Bone marrow (tissue), 2 donors: ENCODE measurements at places on chromosomes 2 and 18.

GRCh38 chr2:229350117-229350805, 79.2 kb upstream of the PID1 start:
- DNase-seq, result no peak

DNA sequence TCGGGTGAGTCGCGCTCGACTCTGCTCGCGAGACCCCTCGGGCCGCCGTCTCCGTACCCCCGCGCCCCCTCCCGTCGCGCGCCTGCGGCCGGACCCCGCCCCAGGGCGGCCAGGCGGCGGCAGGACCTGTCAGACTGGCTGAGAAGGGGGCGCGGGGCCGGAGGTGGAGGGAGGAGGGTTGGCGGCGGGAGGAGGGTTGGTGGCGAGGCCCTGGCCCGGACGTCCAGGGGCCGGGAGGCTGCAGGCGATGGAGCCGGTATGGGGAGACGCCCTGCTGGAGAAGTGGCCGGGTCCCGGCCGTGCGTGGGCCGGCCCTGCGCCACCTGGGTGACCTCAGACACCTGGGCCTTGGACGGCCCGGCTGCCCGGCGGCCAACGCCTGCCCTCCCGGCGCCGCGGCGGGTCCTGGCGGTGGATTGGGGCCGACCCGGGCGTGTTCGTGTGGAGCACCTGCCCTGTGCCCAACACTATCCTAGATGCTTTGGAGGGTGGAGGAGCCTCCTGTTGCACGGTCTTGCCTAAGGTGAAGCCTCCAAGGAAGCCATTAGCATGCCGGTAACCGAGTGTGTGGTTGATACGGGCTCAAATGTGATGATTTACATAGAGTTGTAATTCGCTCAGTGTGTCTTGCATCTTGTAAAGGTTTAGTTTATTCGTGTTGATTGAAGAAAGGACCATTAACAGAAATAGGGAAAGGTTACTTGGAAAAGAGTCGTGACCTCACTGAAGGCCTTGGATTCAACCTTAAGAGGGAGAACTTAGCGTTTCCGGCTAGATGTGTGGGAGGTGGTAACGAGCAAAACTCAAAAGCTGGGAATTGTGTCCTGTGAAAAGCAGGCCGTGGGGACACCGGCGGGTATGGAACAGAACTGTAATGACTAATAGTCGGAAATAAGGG, 550 bp downstream of the MYL12B start:
- no peak for DNase-seq

DNA sequence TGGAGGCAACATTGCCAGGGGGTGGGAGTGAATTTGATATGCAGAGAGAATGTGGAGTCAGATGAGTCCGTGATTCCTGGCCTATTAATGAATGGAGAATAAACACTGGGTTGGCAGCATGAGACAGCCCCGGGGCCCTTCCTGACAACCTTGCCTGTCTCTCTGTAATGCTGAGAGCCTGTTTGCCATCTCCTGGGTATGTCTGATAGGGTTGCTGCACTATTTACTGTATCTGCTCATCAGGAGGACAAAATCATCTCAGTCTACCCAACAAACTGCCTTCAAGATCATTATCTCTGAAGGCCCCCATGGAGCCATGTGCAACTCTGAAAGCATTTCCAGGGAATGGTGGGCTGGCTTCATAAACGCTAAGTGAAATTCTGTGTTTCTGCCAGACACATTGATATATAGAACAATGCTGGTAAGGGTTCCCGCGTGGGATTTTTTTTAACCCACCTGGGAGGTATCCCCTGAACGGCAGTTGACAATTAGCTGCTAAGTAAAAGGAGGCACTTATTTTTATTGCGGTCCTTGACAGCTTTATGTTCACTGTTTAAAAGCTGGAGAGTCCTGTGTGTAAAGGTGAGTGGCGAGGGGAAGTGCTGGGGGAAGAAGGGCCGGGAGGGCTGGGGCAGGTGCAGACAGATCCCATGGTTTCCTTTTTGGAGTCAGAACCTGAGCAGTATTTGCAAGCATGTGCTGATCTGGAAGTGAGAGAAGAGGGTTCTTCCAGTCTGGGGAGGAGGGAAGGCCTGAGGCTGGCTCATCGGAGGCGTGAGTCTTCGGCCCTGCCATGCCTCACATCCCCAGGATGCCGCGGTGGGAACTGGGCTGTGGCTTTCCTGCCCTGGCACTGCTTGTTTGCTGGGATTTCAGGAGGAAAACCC, 64.8 kb downstream of the ARHGAP25 start:
- DNase-seq, result no peak

GRCh38 chr2:53944542-53944941, 26.3 kb downstream of the PSME4 start:
- no peak for DNase-seq

GRCh38 chr18:66972681-66973080, 368.8 kb upstream of the CDH19 start:
- no peak for DNase-seq

- DNase-seq, result no peak
Observed at GRCh38 chr2:47274054-47274782, 119.1 kb upstream of the STPG4 start.

DNA sequence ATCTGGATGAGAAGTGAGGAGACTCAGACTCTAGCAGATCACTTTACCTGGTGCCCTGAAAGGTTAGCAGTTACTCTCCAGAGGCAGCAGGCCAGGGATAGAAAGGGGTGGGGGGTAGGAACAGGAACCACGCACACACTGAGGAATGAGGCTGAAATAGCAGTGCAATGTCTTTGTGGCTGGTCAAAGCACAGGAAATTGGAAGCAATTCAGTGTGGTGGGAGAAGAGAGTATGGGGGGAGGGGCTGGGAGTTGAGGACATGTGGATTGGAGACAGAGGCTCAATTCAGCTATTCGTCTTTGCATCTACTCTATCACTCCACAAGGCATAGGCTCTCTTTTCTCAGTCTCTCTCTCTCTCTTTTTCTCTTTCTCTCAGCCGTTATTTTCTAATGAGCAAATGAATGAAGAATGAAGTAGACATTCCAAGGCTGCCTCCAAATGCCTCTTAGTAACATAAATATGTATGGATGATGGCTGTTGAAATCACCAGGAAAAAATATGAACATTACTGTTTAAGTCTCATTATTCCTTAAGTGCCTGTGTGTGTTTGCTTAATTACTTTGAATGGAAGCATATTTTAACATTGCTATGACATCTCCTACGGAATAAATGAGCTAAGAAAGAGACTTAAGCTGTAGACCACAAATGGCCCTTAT, 979.4 kb downstream of the TSN start:
- no peak for DNase-seq

GRCh38 chr18:45652303-45653080, 37.2 kb downstream of the SLC14A2 start:
- DNase-seq, result no peak

DNA sequence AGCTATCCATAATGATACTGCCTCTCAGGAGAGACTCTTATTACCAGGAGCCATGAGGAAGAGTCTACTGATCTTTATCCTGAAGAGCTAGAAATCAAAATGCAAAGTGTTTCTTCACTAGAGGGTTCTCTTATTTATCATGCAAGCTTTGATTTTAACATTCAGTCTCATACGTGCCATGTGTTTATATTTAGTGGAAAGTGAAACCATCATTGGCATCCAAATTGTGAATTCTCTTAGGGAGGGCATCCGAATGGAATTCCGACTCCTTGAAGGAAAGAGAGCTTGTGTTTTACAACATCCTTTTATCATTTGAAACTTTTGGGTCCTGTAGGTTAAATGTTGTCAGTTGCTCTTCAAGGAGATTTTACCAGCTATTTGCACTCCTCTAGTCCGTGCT, 170.4 kb upstream of the SESTD1 start:
- DNase-seq, result no peak

DNA sequence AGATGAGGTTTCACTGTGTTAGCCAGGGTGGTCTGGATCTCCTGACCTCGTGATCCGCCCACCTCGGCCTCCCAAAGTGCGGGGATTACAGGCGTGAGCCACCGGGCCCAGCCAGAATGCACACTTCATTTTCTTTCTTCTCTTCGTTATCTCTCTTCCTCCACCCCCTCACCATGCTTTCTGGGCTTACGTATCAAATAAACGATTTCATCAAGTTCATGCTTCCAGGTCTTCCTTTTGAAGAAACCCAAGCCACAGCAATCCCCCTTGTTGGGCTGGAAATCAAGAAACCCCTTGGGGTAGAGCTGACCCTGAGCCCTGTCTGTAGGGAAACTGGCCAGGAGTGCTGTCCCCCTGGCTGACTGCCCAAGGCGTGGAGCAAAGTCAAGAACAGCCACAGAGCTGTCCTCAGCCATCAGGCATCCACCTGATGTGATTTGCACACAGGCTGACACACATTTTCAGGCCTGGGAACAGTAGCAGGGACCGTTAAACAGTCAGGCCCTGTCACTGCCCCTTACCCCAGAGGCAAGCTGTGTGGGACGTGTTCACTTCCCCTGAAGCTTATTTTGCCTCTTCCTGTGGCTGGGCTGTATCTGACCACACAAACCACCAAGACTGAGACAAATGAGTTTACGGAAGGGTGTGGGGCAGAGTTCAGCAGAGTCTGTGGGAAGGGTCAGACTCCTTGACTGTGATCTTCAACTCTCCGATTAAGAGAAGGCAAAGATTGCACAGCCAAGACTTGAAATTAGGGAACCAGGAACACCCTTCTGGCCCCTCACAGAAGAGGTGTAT, 15.1 kb upstream of the NMUR1 start:
- DNase-seq, result peak; percentile 50

DNA sequence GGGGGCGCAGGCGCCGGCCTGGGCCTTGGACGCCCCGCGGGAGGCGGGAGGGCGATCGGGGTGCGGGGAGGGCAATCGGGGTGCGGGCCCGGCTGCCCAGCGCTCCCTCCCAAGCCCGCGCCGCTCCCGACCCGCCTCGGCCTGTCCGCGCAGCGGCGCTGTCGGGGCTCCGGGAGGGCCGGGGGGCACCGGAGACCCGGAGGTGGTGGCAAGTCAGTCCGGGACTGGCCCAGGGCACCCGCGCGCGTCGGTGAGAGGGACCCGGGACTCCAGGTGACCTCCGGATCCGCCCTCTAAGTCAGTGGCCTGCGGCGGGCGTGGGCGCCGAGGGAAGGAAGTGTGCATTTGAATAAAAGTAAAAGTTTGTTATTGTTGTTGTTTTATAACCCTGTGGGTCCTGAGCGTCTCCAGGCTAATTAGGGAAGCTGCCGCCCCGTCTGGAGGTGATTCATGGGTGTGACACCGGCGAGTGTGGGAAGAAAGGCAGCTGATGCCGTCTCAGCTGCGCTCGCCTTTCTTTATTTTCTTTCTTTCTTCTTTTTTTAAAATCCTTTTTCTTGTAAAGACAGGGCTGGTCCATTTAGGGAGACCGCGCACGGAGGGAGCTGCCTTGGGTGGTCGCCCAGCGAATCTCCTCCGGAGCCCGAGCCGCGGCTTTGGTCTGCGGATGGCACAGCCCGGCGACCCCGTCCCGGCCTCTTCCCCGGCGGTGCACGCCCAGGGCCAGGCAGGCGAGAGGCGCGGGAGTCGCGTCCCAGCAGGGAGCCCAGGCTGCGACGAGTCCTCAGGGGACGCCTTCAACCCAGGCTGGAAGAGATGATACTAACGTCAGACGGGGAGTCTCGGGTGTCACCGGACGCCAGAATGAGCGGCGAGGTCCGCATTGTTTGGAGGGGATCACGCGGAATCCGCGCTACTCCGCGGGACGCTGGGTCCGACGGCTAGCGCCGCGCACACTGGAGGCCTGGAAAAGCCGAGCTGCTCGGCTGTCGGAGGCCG, 627 bp upstream of the CRACDL start:
- DNase-seq, result no peak

DNA sequence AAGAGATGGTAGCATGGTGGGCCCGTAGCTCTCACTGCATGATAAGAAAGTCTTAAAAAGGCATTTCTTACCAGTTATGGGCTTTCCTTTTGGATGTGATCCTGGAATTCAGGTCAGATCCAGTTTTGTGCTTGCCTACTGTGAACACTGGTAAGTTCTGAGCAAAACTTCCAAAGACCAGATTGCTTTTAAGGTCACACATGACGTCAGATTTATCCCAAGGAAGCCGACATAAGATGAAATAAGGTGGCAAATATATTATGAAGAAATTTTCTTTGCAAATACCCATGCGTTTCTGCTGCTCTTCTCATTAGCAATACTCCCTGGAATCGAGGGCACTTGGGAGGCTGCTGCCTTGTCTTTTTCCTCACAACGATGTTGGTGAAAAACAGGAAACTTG, 416.4 kb upstream of the HNMT start:
- no peak for DNase-seq

DNA sequence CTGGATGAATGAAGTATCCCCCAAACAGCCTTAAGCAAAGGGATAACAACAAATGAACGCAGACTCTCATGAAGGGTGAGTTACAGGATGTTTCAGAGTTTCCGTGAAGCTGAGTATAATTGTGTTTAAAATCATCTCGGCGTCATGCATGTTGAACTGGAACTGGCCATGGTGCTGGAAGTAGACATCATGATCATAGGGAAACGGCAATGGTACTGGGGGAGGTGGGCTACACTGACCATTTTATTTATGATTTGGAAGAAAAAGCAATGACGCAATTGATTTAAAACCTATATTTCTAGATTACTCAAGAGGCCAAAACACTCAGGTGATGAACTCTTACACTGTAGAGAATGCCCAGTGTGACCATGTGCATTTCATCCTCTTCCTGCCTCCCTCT, 387.9 kb upstream of the MYT1L start:
- DNase-seq, result no peak

- DNase-seq, result no peak
Observed at GRCh38 chr18:54558609-54559585, 32.1 kb upstream of the DYNAP start.

DNA sequence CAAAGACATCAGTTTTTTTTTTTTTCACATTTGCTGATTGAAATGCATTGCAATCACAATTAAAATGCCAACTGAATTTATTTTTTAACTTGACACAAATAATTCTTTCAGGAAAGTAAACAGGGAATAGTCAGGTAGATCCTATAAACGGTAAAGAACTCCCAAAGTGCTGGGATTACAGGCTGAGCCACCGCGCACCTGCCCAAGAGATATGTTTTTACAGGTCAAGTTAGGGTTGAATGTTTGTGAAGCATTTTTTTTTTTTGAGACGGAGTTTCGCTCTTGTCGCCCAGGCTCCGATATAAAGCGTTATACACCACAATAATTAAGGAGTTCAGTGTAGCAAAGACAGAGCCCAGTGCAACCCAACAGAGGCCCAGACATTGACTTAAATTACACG, 15.1 kb downstream of the ITM2C start:
- no peak for DNase-seq

DNA sequence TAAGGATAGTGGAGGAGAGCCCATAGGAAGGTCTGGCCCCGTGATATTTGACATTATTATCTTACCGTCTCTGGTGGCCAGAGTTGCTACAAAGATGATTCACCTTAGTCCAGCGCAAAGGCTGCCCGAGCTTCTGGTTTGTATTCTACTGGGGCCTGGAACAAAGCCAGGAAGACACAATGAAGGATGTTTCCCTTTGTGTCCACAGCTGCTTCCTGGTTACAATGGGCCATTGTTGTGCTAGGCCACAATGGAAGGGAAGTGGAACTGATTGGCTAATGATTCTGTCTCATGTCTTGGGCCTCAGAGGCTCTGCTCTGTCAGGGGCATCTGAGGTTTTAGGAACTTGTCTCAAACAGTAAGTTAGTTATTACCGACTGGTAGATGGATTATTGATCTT, 132.2 kb downstream of the TDRD15 start:
- no peak for DNase-seq

- DNase-seq, result no peak
Observed at GRCh38 chr2:32783469-32783868, 155.6 kb downstream of the TTC27 start.
